AG10803 (cell line): ENCODE measurements at places on chromosomes 12 and 14.
A peak's percentile ranks its signal among the peaks of the same experiment; 100 is the strongest.

- DNase-seq: peak; percentile 61
These were observed 863 bp downstream of the DENND5B start for GRCh38 chr12:31589904-31590641.

DNA sequence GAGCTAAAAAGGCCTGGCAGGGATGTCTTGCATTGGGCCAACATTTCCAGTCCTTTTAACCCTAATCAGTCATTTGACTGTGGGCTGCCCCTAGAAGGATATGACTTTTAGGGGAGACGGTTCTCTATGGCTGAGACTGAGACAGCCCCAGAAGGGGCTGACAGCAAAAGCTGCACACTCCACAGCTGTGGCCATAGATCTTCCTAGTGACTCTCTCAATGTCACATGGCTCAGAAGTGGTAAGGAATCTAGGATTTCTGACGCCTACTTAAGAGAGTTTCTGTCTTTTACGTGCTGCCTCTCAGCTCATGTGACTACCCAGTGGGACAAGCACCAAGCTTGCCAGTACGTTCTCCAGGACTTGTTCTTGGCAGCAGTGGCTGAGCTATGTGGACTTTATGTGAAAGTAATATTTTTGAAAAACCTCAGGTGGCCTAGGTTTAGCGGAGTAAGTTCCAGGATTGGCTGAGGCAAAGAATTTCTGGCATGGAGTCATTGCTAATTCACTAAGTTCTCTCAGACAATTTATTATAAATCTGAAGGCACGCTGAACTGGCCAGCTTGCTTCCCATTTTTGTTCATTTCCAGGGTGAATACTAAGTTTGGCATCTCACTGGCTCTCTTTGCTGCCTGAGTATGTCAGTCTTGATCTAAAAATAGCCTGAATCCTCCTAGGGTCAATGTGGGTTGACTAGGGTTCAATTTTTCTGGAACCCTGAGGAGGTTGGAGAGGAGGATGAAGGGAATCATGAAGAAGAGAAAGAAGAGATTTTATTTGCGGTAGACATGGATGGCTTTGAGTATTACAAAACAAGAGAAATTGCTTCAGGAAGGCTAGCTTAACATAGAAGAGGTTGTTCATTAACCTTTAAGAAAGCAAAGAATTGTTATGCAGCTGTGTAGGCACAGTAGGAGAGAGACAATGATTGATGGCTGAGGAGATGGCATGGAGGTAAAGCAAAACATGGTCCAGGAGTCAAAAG is 271.8 kb downstream of the AEBP2 start:
- no peak for DNase-seq

DNA sequence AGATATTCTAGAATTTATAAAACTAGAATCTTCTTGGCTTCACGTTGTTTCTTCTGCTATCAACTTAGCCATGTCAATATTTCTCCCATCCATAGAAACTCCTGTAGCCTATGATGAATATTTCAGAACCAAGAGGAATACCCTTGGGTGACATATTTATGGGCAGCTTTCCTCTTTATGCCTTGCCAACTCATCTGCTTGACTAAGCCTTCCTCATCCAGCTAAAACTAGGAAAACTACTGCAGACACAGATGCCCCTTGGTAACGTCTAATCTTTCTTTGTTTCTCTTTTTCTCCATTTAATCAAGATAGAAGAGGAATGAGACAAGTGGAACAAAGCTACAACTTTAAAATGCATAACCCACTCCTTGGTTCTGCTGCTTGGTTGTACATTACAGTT is 6.3 kb downstream of the GOLT1B start:
- DNase-seq: no peak

DNA sequence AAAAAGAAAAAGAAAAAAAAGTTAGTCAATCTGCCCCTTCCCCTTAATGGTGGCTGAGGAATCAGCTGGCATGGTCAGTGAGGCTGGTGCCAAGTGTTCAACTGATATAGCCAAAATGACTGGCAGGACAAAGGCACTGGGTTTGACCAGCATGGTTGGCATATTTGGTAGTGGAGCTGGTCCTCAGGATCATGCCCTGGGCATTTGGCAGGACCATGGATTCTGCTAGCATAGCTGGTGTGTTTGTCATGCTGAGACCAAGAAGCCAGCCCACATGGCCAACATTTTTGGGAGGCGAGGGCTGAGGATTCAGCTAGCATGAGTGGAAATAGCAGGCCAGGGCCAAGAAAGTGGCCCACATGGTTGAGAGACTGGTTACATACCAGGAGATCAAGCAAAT is 136.5 kb downstream of the FBXL14 start:
- DNase-seq: peak; percentile 97

DNA sequence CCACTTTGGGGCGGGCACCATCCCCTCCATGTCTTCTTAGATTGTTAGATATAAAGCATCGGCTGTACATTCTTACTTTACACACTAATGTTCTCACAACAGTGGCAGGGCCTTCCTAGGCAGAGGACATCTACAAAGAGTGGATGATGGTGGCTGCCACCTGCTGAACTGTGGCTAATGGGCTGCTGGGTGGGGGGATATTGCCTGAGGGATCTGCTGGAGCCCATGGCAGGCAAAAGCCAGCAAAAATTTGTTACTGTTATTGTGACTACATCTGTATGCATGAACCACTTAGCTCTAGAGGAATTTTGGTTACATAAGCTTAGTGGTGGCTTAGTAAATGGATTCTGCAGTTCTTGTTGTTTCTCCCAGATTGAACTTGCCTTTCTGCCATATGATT is 52.6 kb downstream of the DIP2B start:
- peak; percentile 49 for DNase-seq

DNA sequence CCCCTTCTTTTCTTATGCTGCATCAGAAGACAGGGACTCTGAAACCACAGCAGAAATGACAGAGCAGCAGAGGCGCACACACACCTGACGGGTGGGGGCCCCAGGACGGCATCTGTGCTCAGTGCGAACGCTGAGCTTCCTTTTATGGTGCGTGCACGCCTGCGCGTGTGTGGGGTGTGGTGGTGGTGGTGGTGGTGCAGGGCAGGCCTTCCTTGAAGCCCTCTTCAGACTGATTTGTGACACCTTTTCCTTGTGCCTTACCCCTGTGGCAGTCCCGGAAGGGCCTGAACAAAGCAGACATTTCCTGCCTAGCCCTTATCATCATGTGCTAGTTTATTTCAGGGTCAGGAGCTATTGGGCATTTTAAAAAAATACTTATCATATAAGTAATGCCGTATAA is 75.7 kb downstream of the TSPAN9 start:
- no peak for DNase-seq

GRCh38 chr12:18165889-18166288 is 75.9 kb upstream of the RERGL start:
- no peak for DNase-seq

DNA sequence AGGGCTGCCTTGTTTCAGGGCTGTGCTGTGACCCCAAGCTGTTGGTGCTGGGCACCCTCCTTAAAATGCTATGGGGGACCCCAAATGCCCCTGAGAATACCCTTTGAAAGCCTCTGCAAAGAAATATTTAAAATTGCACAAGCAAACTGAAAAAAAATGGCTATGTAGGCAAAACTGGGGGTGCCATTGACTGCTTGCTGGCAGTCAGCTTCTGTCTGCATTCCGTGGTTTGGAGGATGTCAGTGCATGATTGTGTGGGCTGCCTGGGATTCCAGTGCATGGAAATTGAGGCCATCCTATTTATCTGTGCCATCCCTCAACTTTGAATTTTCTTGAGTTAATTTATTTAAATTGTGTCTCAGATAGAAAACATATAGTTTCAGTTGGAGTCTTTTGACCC is 113.7 kb upstream of the RTL1 start:
- peak; percentile 75 for DNase-seq

DNA sequence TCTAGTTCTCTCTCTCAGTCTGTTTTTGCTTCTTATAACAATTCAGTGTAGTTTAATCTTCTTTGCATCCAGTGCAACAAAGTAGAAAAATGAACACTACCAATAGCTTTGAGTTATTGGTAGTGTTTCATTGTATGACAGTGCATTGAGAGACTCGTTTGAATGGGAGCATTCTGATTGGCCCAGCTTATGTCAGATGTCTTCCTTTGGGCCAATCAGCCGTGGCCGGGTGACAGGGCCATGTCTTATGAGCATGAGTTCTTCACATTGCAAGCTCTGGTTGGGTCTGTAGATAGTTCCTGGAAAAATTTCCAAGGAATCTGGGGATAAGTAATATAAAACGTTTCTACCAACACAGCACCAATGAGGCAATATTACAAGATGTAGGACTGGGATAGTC is 36.5 kb downstream of the GYS2 start:
- DNase-seq: no peak

GRCh38 chr14:24990050-24990449 is 59.9 kb downstream of the STXBP6 start:
- DNase-seq: no peak

DNA sequence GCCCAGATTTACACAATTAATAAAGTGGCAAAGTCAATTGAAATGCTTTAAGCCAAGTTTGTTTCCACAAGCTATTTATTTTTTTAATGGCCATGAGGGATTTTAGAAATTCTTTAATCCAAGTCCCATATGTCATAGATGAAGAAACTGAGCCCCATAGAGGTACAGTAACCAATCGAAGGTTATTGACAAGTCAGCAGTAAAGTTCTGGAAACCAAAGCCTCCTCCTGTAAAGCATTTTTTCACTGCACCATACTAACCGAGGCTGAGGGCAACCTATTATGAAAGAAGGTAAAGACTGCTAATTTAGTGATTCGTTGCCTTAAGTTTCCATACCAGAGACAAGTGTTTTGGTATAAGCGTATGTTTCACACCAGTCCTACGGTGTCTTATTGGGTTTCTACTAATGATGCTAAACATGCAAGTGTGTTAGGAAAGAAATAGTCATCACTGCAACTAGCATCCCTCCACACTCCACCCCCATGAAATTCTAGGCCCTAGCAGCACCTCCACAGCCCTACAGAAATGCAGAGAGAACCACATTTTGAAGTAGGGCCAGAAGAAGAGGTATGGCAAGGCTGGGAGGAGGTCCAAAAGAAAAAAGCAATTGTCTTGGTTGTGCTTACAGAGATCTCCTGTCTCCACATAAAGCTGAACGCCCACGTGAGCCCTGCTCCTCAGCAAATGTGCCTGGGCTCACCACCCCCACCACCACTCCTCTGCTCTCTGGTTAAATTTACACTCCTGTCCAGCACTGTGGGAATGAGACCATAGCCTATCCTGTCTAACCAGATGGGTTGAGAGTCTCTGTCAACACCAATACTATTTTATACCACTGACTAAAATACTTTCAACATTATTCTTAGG is 271.1 kb upstream of the G2E3 start:
- peak; percentile 27 for DNase-seq

GRCh38 chr12:74076918-74077317 is 460.7 kb upstream of the ATXN7L3B start:
- no peak for DNase-seq

- no peak for DNase-seq
These were observed 17.2 kb downstream of the NKX2-1 start for GRCh38 chr14:36502558-36503508.

DNA sequence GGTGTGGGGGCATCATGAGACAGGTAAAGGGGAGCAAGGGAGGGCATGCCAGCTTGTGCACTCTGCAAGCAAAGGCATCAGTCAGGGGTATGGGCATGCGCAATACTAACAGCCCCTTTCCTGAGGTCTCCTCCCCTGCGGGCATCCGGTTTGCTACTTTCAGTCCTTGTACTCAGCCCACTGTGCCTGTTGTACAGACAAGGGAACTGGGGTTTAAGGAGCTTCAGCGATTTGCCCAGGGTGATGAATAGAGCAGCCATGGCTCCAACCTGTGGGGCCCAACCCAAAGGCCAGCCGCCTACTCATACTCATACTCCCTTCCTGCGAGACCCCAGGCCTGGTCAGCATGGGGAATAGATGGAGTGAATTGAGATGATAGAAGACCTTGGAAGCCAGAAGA is 66.7 kb downstream of the GALNT16 start:
- no peak for DNase-seq

DNA sequence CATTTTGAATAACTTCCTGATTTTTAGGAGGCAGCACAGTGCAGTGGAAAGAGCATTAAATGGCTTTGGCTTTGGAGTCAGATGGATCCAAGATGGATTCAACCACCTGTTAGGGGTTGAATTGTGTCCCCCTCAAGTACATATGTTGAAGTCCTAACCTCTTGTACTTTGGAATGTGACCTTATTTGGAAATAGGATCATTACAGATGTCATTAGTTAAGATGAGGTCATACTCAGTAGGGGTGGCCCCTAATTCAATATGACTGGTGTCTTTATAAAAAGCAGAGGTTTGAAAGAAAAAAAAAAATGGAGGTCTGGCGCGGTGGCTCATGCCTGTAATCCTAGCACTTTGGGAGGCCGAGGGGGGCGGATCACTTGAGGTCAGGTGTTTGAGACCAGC is 18.8 kb downstream of the ATP5MC2 start:
- no peak for DNase-seq

GRCh38 chr14:21995332-21995731 is 321.7 kb upstream of the OR4E1 start:
- no peak for DNase-seq

GRCh38 chr14:21300892-21301291 is 21.0 kb downstream of the RPGRIP1 start:
- DNase-seq: no peak

GRCh38 chr14:57389646-57390036 is 745 bp upstream of the NAA30 start:
- DNase-seq: no peak

DNA sequence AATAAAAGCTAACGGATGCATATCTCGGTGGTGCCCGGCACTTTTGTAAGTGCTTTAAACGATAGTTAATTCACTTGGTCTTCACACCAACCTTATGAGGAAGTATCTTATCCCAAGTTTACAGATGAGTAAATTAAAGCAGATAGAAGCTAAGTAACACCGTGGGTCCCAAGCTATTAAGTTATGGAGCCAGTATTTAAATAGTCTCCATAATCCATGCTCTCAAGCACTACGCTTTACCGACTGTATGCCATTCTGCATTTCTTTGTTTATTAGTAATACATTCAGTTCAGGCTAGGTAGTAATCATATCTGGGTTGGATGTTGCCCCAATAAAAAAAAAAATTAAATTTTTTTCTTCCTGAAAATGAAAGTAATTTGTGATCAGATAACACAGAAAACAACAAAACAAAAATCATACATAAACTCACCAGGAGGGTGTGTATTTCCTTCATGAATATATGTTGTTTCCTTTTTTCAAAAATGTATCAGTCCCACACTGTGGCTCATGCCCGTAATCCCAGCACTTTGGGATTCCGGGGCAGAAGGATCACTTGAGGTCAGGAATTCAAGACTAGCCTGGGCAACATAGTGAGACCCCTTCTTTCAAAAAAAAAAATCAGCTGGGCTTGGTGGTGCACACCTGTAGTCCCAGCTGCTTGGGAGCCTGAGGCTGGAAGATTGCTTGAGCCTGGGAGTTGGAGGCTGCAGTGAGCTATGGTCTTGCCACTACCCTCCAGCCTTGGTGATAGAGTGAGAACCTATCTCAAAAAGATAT is 1.4 kb upstream of the M6PR start:
- DNase-seq: no peak

DNA sequence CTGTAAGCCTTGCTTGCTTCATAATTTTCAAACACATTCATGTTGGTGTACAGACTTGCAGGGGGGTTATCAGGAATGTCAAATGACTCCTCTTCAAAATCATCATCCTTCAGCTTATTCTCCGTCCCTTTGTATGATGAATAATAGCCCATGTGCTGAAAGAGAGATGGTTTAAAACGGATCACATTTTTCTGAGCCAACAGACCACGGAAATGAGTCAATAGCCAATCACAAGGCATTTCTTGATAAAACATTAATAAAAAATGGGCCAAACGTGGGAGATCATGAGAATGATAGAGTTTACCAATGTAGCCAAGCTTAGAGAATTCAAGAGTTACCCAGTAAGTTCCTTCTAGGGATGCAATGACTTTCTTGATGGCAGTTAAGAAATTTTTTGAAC is 105.5 kb downstream of the NTS start:
- no peak for DNase-seq
